CD8-positive, alpha-beta memory T cell (primary cell): ENCODE measurements at places on chromosomes 13 and 19. TPM values are rescaled to one million over a fixed set of nuclear protein-coding genes. Genes with fewer than 3 reads are reported as not detected.

- no peaks in the 10 kb centered on the region for H3K4me1 ChIP-seq
- no peak for DNase-seq
- peaks cover 11% of the 10 kb centered on the region for H3K27me3 ChIP-seq
- H3K27ac ChIP-seq: no peak overlapping the region
- H3K4me3 ChIP-seq: no peak overlapping the region
Measured at GRCh38 chr19:41479757-41480191, 36.8 kb downstream of the ERICH4 start.

GRCh38 chr13:112643759-112644459 lies 45.9 kb upstream of the ATP11A start:
- no peaks in the 10 kb centered on the region for H3K27me3 ChIP-seq
- H3K4me1 ChIP-seq: peaks cover 3% of the 10 kb centered on the region
- H3K36me3 ChIP-seq: no peaks in the 10 kb centered on the region
- DNase-seq: no peak

GRCh38 chr19:5103061-5103701 lies 134.3 kb downstream of the KDM4B start:
- no peak overlapping the region for H3K4me3 ChIP-seq
- no peak overlapping the region for H3K27ac ChIP-seq
- no peaks in the 10 kb centered on the region for H3K27me3 ChIP-seq
- no peaks in the 10 kb centered on the region for H3K36me3 ChIP-seq
- H3K4me1 ChIP-seq: no peaks in the 10 kb centered on the region
- DNase-seq: no peak

The TGFBR3L gene
- total RNA-seq: 7.7 TPM
